Testis (tissue), 5 donors: ENCODE measurements at places on chromosomes 6 and 20.

DNA sequence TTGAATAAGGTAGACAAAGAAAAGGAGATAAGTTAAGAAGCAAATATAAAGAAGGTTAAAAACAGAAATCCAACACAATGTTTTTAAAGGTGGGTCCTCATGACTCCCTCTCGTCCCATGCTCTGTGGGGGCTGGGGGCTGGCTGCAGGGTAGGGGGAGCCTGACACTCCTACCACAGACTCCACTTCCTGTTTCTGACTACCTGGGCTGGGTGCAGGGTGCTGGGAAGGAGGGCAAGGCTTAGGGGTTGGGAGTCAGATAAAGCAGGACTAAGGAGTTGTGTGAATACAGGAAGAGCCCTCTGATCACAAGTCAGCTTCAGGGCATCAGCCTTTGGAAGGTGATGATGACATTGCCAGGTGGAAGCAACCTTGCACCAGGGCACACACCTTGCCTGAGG, 277.0 kb upstream of the SGK1 start:
- H3K27ac ChIP-seq: no peak overlapping the region
- no peaks in the 10 kb centered on the region for H3K36me3 ChIP-seq
- no peak for DNase-seq
- no peaks in the 10 kb centered on the region for H3K4me1 ChIP-seq
- H3K27me3 ChIP-seq: no peaks in the 10 kb centered on the region

- no peaks in the 10 kb centered on the region for H3K27me3 ChIP-seq
- no peaks in the 10 kb centered on the region for H3K4me1 ChIP-seq
- DNase-seq: no peak
- H3K27ac ChIP-seq: no peak overlapping the region
Observed at GRCh38 chr6:29647927-29648642, 8.8 kb upstream of the MOG start.

- H3K27me3 ChIP-seq: no peaks in the 10 kb centered on the region
- no peak for DNase-seq
- H3K4me3 ChIP-seq: no peak overlapping the region
- no peak overlapping the region for H3K27ac ChIP-seq
Observed at GRCh38 chr6:11788043-11788442, 9.4 kb upstream of the ADTRP start.

- no peaks in the 10 kb centered on the region for H3K27me3 ChIP-seq
- no peaks in the 10 kb centered on the region for H3K4me1 ChIP-seq
- no peaks in the 10 kb centered on the region for H3K36me3 ChIP-seq
- no peak overlapping the region for H3K4me3 ChIP-seq
Observed at GRCh38 chr6:4635666-4636065, 140.5 kb upstream of the CDYL start.

DNA sequence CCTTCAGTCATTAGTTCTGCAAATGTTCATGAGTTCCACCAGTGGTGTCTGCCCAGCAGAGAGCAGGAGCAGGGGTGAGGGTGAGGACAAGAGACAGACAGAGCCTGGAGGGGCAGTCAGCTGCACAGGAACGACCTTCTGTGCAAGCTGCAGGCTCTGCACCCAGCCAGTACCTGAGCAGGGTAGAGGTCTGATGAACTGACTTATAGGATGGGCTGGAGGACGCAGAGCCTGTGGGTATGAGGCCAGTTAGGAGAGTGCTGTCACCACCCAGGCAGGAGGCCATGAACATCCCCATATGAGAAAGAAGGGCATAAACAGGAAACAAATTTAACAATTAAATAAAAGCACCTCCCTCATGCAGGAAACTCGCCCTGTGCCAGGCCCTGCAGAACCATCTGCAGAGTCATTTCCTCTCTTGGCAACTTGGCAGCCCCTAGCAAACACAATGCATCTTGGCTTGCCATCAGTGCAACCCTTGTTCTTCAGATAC, 17.9 kb downstream of the C6orf15 start:
- no peak overlapping the region for H3K27ac ChIP-seq
- no peaks in the 10 kb centered on the region for H3K36me3 ChIP-seq
- no peaks in the 10 kb centered on the region for H3K27me3 ChIP-seq
- H3K4me3 ChIP-seq: no peak overlapping the region
- no peak for DNase-seq

- no peaks in the 10 kb centered on the region for H3K36me3 ChIP-seq
- H3K27ac ChIP-seq: no peak overlapping the region
- no peaks in the 10 kb centered on the region for H3K27me3 ChIP-seq
- H3K4me1 ChIP-seq: peaks cover 3% of the 10 kb centered on the region
Observed at GRCh38 chr6:88493717-88494116, 327.6 kb upstream of the CNR1 start.
